ENCODE measurements at places on chromosomes 4 and X.
A peak's percentile ranks its signal among the peaks of the same experiment; 100 is the strongest.

DNA sequence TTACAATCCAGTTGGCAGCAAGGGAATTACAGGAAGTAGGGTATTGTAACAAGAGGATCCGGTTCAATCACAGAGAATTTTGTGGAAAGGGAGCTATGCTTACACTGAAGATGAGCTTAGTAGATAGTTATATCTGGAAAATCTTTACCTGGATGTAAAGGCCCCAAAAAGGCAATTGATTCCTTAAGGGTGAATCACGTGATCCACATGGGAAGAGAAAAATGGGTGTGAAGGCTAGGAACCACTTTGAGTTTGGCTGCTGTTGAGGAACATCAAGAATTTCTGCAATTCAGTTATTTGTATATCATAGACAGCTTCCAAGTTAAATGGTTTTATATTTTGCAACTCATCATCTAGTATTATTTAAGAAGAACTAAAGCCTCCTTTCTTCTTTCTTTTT, 194.0 kb upstream of the ARHGAP24 start:
- no peak for DNase-seq

DNA sequence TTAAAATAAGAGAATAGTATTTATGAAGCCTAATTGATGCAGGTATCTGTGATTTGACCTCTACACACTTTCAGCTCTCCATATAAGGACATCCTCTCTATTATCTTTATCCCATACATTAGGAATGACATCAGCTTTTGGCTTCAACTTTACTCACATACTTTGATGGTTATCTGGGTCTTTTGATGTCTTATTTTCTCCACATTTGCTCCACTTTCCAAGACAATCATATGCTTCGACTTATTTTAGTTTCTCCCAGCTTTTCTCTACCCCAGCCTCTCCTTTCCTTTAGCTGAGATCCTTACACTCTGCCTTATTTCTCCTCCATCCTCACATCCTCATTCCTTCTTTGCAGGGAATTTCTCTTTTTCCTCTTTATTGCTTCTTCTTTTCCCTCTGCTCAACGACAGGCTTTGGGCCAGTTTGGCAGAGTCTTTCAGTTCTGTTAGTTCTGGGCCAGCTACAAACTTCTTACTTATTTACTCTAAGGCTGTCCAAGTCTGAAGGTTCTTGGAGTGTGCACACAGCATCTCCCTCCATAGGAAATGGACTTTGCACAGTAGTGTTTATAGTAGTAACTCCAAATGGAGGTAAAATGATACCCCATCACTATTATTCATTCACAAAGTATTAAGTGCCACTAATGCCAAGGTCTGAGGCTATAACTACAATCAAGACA, 50.5 kb downstream of the SLC4A4 start:
- DNase-seq: peak; percentile 35

GRCh38 chr4:133982533-133983224, 218.9 kb downstream of the PABPC4L start:
- no peak for DNase-seq

DNA sequence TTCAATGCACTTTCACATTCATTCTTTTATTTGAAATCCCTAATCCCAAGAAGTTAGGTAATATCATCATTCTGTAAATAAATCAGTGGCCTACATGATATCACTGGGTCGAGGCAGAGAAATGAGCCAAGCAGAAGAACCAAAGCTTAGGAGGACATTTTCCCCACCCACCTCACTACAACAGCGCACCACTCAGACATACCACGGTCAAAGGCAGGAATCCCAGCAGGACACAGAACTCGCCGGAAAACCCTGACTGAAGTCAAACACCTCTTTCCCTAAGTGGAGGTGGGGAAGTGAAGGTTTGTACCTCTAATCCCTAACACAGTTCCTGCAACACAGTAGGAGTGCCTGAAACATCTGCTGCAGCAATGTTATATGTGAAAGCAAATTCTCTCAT, 21.5 kb downstream of the RELL1 start:
- no peak for DNase-seq

DNA sequence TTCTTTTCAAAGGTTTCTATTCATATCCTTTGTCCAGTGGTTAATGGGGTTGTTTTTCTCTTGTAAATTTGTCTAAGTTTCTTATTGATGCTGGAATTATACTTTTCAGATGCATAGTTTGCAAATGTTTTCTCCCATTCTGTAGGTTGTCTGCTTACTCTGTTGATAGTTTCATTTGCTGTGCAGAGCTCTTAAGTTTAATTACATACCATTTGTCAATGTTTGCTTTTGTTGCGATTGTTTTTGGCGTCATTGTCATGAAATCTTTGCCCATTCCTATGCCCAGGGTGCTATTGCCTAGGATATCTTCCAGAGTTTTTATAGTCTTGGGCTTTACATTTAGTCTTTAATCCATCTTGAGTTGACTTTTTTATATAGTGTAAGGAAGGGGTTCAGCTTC, 21.2 kb upstream of the UGT8 start:
- no peak for DNase-seq

GRCh38 chrX:9122519-9123245, 88.8 kb upstream of the FAM9B start:
- DNase-seq: no peak

GRCh38 chrX:126137899-126138298, 28.2 kb downstream of the DCAF12L2 start:
- no peak for DNase-seq

- no peak for DNase-seq
Observed at GRCh38 chrX:79368441-79368840, 1.3 kb upstream of the ITM2A start.

GRCh38 chr4:88277711-88278225, 6.6 kb downstream of the PPM1K start:
- no peak for DNase-seq

- DNase-seq: no peak
Observed at GRCh38 chr4:1623400-1623799, 60.7 kb downstream of the FAM53A start.

DNA sequence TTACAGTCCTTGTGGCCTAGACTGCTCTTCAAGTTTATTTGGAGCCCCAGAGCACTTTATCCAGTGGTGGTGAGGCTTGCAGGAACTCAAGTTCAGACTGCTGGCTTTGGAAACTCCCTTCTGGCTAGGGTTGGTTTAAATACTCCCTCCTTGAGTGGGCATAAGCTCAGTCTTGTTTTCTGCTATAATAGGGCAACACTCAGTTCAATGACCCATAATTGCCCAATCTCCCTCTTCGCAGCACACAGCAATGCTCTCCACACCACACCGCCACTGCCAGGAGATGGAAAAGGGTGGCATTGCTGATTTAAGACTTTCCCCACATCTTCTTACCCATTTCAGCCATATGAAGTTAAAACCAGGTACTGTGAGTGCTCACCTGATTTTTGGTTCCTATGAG, 27.9 kb upstream of the USP38 start:
- DNase-seq: no peak

- DNase-seq: no peak
Observed at GRCh38 chr4:182219411-182220056, 23.7 kb upstream of the TENM3 start.

DNA sequence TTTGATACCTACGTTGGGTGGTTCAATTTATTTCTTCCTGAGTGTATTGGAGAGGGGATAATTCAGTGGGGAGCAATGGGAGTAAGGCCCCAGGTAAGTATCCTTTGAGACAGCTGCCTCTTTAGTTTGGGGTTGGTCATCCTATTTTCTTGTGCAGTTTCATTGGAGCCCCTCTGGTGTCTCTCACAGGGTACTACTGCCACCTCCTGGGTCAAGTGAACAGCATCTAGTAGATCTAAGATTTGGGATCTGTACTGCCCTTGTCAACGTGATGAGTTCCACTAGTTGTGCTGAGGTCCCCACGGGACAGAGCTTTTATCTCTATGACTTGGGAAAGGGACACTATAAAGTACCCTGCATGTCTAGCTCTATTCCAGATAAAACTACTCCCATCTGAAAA, 80.6 kb downstream of the PBDC1 start:
- peak; percentile 0 for DNase-seq

- DNase-seq: no peak
Observed at GRCh38 chrX:14899607-14900006, 26.4 kb downstream of the MOSPD2 start.

GRCh38 chr4:14837860-14838259, 164.4 kb upstream of the CPEB2 start:
- DNase-seq: no peak

DNA sequence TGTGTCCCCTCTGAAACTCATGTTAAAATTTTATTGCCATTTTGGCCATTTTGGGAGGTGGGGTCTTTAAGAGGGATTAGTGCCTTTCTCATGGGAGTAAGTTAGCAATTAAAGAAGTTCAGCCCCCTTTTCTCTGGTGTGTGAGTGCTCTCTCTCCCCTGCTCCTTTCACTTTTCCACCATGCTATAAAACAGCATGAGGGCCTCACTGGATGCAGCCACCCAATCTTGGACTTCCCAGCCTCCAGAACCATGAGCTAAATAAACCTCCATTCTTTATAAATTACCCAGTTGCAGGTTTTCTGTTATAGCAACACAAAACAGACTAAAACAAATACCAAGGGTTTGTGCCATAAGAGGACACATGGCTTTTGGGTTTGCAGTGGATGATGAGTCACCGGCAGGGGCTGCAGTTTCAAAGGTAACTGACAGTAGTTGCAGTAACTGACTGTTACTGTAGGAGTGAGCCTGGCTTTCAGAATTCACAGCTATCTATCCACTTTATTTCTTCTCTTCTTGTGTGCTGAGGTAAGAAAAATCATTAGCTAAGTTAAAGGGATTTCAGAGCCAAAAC, 121.5 kb downstream of the PPEF1 start:
- no peak for DNase-seq

DNA sequence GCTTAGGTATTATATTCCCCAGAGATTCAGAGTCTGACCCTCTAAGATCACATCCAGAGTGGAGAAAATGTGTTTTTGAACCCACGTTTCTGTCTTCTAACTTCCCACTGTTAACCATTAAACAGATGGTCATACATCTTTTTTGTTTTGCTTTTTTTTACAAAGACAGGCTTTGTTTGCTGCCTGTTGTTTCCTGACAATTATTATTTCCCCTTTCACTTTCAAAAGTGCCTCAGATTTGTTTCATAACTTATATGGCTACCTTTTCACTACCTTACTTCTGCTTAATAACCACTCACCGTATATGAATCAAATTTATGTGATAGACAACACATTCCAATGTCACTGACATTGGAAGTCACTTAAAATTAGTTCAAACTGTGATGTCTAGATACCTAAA, 142.2 kb downstream of the HS3ST1 start:
- no peak for DNase-seq

GRCh38 chr4:68401231-68401630, 46.0 kb upstream of the TMPRSS11E start:
- no peak for DNase-seq

DNA sequence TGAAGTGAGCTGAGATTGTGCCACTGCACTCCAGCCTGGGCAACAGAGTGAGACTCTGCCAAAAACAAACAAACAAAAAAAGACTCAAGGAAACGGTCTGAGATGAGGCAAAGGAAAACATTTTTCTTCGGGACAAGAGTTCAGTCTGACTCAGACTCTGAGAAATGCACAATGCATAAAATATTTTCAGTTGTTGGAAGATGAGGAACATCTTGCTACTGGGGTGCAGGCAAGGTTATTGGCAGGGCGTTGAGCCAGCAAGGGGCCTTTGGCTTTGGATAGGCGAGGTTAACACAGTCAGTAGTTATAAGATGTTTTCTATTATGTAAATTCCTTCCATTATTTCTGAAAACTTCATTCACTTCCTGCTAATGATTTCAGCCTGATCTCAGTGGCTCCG, 96.1 kb upstream of the VCX start:
- no peak for DNase-seq

DNA sequence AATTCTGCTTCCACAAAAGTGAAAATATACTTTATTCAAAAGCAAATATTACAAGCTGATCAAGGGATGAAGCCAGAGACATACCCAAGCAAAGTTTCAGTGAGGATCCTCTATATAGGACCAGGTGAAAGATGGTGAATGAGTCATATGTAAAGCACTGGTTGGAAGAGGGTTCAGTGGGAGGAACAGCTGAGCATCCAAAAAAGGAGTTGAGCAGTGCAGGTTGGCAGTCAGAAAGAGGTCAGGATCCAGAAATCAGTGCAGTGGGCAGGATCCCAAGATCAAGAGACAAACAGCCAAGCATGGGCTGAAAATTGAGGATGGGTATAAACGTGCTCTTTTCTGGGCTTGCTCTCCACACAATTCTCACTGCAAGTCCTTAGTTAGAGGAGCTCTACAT, 30.3 kb downstream of the OTC start:
- DNase-seq: no peak

GRCh38 chr4:84582988-84583875, at the start of gene CDS1:
TSS of gene CDS1 (plus strand) at chr4:84583127. CDS start at chr4:84583402, 275 bp downstream.
- DNase-seq: no peak

DNA sequence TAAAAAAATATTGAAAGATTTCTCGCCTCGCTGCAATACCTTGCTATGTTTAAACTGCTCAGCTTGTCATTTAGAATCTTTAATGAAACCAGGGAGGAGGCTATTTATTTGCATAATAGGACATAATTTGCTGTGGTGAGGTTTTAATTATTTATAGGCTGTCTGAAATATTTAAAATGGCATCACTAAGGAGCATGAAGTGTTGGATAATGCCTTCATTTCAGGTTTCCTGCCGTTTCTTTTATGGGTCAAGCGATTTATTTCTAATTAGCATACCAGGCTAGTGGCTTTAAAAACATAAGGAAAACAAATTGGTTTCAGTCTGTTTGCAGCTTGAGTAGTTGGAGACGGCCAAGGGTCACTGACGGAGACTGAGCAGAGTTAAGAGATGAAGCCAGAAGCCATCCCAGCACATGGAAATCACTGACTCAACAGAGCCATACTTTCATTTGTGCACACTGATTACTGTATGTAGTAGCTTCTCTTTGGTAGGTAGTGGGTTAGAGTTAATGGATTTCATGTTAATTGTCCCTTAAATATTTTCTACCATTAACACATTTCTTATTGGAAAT, 1962.4 kb upstream of the TENM3 start:
- no peak for DNase-seq

DNA sequence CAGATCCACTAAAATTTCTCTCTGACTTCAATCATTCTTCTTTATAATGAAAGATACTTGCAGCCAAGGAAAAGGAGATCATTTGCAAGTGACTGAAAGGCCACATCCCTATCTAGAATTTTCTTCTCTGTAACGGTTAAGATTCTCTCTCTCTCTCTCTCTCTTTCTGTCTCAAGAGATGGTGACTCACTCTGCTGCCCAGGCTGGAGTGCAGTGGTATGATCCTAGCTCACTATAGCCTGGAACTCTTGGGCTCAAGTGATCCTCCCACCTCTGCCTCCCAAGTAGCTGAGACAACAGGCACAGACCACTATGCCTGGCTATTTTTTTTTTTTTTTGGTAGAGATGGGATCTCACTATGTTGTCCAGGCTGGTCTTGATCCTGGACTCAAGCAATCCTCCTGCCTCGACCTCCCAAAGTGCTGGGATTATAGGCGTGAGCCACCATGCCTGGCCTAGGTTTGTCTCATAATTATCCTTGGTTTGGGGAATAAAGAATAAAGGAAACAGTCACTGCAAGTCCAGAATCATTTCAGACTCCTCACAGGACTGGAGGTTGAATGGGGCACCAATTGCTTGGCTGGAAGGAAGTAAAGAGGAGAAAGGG, 33.3 kb upstream of the GALNT7 start:
- DNase-seq: no peak
